ENCODE measurements at places on chromosomes 3 and 15.

- DNase-seq = peak; percentile 73
Observed at GRCh38 chr15:72199721-72200212, 2.2 kb upstream of the GRAMD2A start.

GRCh38 chr15:83928392-83928734 lies 274.4 kb downstream of the ADAMTSL3 start:
- no peak for DNase-seq

DNA sequence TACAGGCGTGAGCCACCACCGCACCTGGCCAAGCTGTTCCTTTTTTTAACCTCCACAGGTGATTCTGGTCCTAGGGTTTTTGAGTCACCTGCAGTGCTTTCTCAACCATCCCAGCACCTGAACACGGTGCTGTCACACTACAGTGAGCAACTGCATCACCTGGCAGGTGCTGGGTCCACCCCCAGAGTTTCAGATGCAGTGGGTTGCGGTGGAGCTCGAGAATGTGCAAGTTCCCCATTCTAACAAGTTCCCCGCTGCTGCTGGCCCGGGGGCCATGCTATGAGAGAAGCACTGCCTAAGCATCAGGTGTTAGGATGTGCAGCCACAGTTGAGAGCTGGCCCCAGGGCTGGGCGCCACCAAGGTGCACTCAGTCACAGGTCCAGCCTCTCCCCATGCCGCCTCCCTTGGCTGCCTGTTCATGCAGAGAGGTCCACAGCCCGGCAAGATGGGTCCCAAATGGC lies 18.0 kb downstream of the ISG20 start:
- DNase-seq = no peak

- peak; percentile 81 for DNase-seq
Observed at GRCh38 chr3:38004415-38005075, 14.0 kb downstream of the VILL start.

DNA sequence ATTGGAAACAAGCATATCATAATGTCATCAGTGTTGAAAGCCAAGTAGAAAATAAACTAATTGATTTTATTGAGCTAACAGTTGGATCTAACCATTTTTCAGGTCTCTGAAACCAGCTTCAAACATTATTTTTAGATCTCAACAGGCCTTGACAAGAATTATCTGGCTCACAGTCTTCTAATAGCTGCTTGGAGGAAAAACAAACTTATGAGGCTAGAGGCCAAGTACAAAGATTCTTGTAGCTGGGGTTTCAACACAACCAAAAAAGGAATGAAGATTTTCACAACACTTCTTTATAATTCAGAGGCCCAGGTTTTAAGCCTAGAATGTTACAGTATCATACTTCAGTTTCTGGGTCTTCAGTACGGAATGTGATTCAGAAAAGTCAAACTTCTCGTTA lies 3.7 kb downstream of the SETMAR start:
- peak; percentile 27 for DNase-seq

- no peak for DNase-seq
Observed at GRCh38 chr3:176032043-176032442, 1165.2 kb downstream of the TBL1XR1 start.

DNA sequence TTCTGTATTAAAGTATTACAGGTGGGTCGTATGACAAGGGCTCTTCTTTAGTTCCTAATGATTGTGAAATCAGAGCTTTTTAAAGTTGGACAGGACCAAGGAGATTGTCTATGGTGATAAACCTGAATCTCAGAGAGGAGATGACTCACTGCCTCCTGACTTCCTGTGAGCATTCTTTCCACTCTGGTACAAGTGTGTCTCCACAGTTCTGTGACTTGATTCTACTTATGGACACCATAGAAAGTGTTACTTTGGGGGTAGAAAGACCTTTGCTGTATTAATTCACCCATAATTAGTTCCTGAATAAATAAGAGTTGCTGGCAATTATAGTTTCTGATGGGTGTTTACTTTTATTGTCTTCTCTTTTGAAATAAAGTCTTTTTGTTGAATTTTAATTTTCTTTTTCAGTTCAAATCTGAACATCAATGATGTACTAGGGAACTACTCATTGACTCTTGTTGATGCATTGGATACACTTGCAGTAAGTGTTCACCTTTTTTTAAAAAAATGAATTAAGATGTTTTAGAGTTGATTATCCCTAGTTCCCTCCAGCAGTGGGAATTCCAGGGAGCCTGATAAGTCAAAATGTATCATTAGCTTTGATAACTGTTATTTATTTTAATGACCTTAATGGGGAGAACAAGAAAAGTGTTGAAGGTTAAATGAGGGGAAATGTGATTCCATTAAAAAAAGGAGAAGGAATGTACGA lies 7.4 kb downstream of the EDEM1 start:
- no peak for DNase-seq

- DNase-seq = no peak
Observed at GRCh38 chr3:146191051-146191450, 30.1 kb upstream of the PLOD2 start.

GRCh38 chr15:95324656-95325055 lies 1005.8 kb upstream of the NR2F2 start:
- DNase-seq = no peak

GRCh38 chr3:109005443-109005842 lies 51.8 kb upstream of the GUCA1C start:
- no peak for DNase-seq

- no peak for DNase-seq
Observed at GRCh38 chr3:49779358-49780079, 6.8 kb downstream of the IP6K1 start.

DNA sequence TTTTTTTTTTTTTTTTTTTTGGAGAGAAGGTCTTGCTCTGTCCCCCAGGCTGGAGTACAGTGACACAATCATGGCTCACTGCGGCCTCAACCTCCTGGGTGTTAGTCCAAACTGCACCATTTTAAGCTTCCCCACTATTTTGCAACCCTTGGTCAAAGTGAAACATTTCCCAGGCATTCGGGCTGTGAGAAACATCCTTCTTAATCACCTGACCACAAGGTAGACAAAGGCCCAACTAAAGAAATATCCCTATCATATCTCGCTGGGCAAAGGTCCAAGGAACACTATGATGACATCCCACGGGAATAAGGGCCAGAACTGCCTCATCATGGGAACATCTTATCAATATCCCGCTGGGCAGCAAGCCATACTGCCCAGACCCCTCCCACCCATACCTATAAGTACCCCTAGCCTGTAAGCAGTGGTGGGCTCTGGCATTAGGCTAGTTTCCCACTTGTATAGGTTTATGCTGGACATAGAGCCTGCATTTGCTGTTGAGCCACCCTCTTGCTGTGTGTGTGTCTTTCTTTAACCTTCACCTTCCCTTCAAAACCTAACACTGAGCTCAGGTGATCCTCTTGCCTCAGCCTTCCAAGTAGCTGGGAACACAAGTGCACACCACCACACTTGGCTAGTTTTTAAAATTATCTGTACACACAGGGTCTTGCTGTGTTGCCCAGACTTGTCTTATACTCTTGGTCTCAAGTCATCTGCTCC lies 95.2 kb downstream of the SEMA5B start:
- DNase-seq = no peak

- DNase-seq = no peak
Observed at GRCh38 chr15:68312701-68313204, 35.2 kb downstream of the FEM1B start.

DNA sequence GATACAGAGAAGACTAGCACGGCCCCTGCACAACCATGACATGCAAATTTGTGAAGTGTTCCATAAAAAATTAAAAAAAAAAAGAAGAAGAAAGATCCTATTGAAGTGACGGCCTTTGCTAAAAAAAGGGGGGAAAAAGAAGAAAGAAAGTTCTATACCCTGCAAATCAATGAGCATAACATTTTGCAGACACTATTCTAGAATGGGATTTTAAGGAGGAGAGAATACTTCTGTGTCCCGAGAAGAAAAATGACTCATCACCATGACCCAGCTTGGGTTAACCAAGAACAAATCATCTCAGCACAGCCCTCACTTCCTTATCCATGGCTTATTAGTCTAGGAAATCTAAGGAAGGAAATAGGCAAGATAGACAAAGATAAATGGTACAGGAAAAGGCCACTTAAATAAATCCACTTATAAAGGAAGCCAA lies 7.4 kb upstream of the SH3BP5 start:
- no peak for DNase-seq

GRCh38 chr15:93515256-93516051 lies 426.4 kb upstream of the RGMA start:
- DNase-seq = no peak

- no peak for DNase-seq
Observed at GRCh38 chr3:176631165-176631564, 566.1 kb downstream of the TBL1XR1 start.

DNA sequence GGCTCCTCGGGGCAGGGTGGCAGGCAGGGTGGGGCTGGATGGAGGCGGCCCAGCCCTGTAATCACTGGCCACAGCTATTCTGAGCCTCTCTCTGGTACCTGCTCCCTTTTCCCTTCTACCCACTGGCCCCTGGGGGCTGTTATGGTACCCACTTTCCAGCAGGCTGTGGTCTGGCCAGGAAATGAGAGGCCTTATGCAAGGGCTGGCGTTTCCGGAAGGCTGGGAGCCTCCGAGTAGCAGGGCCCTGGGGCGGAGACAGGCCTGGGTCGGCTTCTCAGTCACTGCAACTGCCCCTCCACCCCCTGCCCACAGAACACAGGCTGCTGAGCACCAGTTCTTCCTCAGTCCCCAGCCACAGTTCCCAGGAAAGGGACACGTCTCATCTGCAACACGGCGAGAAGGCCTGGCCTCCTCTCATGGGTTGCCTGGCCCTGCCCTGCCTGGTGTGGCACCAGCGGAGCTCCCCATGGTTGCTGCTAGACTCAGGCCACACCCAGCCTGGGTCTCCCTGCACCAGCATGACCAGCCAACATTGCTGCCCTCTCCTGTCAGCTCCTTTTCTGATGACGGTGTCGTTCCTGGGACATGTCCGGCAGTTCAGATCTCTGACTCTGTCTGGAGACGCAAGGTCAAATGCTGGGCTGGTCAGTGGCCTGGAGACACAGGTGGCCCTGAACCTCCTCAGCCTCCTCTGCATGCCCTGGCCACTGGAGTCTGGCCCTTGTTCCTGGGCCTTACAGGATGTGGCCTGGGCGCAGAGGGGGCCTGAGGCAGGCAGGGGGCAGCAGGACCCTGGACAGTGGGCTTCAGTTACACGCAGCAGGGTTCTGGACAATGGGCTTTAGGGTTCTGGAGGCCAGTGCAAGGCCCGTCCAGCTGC lies 6.5 kb downstream of the CHST13 start:
- no peak for DNase-seq

DNA sequence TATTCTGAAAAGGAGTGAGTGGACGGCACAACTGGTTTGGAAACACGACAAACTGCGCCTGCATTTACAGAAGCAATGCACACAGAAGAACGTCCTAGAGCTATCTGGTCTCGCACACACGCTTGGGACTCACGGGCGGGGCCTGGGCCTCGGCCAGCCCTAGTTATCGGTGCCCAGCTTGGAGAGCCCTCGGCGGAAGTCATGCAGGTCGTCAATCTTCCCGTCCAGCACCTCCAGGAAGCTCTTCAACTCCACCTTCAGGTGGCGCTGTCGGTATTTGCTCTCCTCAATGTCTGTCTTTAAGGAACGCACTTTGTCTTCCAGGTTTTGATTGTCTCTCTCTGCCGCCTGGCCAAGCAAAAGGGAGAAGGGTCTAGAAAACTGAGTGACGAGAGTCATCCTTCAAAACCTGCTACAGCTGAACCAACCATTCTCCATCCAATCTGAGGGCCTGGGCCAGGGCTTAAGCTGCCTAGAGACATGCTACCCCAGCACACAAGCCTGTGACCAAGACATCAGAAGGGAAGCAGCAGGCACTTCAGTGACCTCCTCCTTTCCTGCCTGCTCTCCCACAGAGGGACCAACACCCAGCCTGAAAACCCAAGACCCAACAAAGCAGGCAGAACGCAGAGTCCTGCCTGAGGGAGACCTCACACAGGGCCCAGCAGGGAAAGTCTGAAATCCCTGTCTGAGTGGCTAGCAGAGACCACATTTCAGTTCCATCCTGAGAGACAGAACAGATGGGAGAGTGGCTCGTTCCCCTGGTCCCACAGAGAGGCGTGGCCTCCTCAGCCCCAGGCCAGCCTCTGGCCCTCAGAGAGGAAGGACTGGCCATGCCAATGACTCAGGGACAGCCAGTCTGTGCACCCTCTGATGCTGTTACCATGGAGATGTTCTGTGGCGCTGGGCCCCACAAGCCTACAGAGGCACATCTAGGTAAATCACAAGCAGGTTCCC lies 40.4 kb downstream of the WHAMM start:
- peak; percentile 59 for DNase-seq

DNA sequence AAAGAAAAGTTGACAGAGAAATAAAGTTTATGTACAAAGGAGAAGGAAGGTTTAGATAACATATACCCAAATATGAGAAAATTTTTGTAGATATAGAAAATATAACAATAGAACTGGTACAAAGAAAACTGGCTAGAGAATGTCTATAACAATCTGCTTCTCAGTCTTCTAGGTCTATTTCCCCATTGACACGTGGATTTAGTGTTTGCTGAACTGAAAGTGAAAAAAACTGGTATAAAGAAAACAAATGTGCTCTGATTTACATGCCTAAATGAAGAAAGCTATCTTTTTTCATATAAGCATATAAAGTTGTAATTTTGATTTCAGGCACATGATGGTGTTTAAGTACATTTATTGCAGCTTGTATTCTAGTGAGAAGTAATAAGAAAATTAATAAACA lies 9.8 kb downstream of the KCNMB2 start:
- no peak for DNase-seq

- DNase-seq = peak; percentile 59
Observed at GRCh38 chr15:51751697-51752683, 593 bp downstream of the TMOD2 start.

DNA sequence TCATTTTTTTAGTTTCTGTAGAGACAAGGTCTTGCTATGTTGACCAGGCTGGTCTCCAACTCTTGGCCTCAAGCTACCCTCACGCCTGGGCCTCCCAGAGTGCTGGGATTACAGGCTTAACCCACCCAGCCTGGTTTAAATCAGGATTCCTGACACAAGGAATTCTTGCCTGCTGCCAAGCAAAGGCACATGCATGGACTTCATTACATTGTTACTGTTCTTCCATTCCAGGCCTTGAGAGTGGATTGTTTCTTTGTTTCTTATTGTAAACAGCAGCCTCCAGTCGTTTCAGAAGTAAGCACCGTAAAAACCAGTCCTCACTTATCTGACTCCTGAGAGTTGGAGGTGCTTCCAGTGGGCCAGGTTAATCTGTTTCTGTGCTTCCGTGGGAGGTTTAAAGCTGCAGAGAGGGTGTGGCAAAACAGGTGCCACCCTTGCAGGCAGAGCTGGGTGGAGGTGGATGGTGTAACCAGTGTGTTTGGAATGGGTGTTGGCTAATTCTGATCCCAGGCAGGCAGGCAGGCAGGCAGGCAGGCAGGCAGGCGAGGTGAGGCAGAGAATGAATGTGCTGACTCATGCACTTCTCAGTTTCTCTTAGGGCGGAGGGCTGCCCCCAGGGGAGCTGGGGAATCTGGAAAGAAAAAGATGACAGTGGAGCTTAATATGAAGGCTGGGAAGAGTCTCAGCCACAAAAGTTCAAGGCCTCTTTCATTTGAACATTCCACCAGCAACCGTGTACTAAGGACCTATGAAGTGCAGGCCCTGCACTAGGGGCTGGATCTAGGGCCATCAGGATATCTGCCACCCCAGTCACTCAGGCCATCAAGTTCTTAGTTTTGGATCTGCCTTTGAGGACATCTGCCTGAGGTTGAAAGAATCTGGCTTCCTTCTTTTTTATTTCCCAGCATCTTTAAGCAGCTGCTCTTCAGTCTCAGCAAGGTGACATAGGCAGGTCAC lies 37.0 kb upstream of the CDCP1 start:
- DNase-seq = no peak

- DNase-seq = no peak
Observed at GRCh38 chr15:91609966-91610365, 243.5 kb upstream of the SLCO3A1 start.

GRCh38 chr15:65921780-65922179 lies 52.5 kb downstream of the RAB11A start:
- DNase-seq = peak; percentile 34

All from midbrain (tissue), 1 donor.